Activated T-helper 2 cell treated with anti-CD3 and anti-CD28 coated beads, Interferon-gamma antibody, Interleukin-2, Interleukin-4, amounts not matched to agents 10 μg/mL and 5 μg/mL and 100 μg/mL, durations not matched to agents 14 hours and 24 hours and 36 hours (primary cell): ENCODE measurements at places on chromosomes 12 and 14.

- H3K4me3 ChIP-seq = no peak overlapping the region
- H3K27ac ChIP-seq = no peak overlapping the region
- no peak for DNase-seq
Observed at GRCh38 chr14:29716150-29716549, 211.5 kb downstream of the PRKD1 start.

DNA sequence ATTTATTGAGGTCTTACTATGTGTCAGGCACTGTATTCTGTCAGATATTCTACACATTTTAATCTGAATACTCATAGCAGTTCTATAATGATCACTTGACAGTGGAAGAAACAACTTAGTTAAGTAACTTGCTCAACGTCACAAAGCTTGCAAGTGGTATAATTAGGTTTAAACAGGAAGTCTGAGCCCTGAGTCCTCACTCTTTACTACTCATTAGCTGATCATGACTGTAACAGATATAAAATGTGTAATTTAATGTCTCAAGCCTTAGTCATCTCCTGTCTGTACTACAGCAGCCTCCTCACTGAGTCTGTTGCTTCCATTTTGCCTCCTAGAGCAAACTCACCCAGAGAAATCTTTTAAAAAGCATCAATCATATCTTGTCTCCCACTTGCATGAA is 38.9 kb downstream of the PPP4R4 start:
- no peak for DNase-seq
- H3K27me3 ChIP-seq = peaks cover 4% of the 10 kb centered on the region
- H3K4me3 ChIP-seq = no peak overlapping the region
- H3K36me3 ChIP-seq = no peaks in the 10 kb centered on the region

GRCh38 chr14:38409071-38409705 is 153.3 kb upstream of the CLEC14A start:
- no peak for DNase-seq
- no peak overlapping the region for H3K4me3 ChIP-seq
- no peak overlapping the region for H3K27ac ChIP-seq
- no peaks in the 10 kb centered on the region for H3K36me3 ChIP-seq
- no peaks in the 10 kb centered on the region for H3K4me1 ChIP-seq

DNA sequence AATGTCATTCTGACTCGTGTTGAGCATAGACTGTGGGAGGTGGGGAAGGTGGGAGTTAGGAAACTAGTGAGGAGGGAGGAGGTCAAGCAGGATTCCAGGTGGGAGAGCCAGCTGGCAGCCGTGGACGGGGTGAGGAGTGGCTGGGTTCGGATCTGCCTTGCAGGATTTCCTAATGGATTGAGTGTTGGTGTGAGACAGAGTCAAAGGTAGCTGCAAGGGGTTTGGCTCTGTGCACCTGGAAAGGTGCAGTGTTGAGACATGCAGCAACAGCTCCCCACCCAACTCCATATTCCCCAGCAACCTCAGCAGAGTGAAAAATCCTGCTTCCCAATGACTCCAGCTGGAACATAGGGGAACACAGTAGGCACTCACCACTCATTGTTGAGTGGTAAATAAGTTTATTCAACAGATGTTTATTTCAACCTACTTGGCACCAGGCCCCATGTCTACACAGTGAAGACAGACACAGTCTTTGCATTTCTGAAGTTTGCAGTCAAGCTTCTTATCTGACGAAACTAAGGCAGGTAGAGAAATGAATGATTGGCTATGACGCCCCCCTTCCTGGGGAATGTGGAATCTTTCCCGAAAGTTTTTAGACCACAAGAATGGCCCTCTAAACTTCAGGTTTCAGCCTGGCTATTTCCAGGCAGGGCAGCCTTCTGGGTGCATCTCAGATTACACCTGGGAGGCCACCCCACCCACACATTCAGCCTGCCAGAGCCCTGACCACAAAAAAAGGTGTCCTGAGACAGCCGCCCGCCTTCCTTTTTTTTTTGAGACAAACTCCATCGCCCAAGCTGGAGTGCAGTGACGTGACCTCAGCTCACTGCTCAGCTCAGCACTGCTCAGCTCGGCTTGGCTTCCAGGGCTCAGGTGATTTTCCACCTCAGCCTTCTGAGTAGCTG is 37.9 kb upstream of the PLEKHG6 start:
- H3K4me1 ChIP-seq = peaks cover 11% of the 10 kb centered on the region
- H3K27me3 ChIP-seq = peaks cover 26% of the 10 kb centered on the region
- peak overlapping the region; percentile 1 for H3K4me3 ChIP-seq
- no peaks in the 10 kb centered on the region for H3K36me3 ChIP-seq
- H3K27ac ChIP-seq = no peak overlapping the region

DNA sequence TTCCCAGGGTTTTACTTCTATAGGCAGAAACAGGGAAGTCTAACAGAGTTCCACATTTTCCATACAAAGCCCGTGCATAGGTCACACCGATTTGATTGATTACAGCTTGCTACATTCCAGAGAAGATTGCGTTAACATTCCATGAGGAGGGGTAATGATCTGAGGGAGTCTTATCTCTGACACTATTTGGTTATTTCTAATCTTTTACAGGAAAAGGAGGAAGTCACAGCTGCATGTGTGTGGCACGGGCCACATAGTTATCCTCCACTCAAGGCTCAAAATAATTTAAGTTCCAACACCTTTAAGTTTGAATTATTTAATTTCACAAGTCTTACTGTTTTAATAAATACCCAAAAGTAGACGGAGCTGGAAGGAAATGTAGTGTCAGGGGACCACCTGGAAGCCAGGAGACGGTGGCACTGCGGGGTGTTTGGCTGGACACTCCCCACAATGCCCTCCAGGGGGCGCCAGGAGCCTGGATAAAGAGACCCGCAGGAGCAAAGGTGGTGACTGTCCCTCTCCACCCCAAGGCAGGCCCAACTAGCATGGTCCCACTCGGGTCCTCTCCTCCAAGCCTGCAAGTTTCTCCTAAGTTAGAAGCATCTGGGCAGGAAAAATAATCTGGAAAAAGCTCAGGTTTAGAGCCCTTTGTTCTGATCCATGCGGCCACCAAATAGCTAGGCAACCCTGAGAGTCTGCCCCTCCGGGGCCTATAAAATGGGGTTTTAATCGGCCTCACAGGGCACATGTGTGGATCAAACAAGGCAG is 20.2 kb downstream of the KRT8 start:
- H3K4me3 ChIP-seq = no peak overlapping the region
- H3K27me3 ChIP-seq = peaks cover 8% of the 10 kb centered on the region
- peaks cover 6% of the 10 kb centered on the region for H3K4me1 ChIP-seq
- no peak overlapping the region for H3K27ac ChIP-seq
- DNase-seq = peak; percentile 62

DNA sequence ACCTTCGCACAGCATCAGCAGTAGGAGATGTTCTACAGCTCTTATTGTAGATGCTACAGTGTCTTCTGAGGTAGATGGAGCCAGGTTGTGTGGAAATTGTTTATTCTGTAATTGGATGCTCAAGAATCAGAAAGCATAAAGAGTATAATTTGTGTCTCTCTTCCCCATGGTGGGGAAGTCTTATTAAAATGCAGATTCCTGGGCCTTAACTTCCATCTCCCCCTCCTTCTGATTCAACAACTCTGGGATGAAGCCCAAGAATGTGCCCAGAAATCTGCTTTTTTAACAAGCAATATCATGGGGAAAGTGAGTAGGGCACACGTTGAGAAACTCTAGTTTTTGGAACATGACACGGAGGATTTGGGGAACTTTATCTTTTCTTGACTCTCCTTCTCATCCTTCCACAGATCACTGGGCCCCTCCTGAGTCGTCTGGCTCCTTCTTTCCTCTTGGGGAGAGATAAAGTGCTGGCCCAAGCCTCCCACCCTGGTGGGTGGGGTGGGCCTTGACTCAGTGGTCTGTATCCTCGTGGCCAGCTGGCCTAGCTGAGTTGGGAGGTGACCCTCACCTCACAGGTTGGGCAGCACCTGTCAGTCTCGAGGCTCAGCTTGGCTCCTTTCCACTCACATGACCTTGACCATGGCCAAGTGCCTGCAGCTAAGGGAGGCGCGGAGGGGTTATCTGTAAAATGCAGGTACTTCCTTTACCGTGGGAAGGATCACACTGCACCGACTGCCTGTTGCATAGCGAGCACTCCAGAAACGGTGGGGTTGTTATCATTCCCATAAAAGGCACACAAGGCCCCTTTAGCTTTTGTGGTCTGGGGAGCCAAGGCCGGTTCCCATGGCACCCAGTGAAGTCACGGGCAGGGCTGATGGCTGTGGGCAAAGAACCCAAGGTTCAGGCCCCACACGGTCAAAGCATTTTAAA is 141.9 kb downstream of the CHST11 start:
- H3K36me3 ChIP-seq = peaks cover 24% of the 10 kb centered on the region
- H3K27ac ChIP-seq = no peak overlapping the region
- DNase-seq = no peak
- peaks cover 37% of the 10 kb centered on the region for H3K4me1 ChIP-seq
- no peak overlapping the region for H3K4me3 ChIP-seq

DNA sequence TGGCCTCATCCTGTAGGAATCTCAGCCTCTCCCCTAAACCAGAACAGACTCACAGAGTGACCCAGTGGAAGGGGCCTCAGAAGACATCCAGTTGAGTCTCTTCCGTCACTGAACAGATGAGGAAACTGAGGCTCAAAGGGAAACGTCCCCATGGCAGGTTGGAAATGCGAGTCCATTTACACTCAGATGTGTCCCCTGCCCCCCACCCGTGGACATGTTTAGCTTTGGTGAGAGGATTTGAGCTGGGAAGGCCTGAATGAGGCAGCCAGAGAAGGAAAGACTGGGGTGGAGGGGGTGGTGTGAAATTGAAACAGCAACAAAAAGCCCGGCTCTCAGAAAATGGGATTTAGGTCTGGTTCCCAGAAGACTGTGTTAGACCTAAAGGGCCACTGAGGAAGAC is 1.7 kb downstream of the FAIM2 start:
- no peaks in the 10 kb centered on the region for H3K36me3 ChIP-seq
- DNase-seq = no peak
- no peak overlapping the region for H3K27ac ChIP-seq
- peaks cover 8% of the 10 kb centered on the region for H3K4me1 ChIP-seq
- H3K27me3 ChIP-seq = peaks cover 33% of the 10 kb centered on the region
- no peak overlapping the region for H3K4me3 ChIP-seq

GRCh38 chr12:132194556-132194955 is 50.3 kb downstream of the NOC4L start:
- H3K4me3 ChIP-seq = no peak overlapping the region
- no peaks in the 10 kb centered on the region for H3K36me3 ChIP-seq
- H3K27me3 ChIP-seq = no peaks in the 10 kb centered on the region
- DNase-seq = no peak
- H3K27ac ChIP-seq = no peak overlapping the region

GRCh38 chr14:103521951-103522563 is 573 bp downstream of the CKB start:
- no peak for DNase-seq
- peaks cover 6% of the 10 kb centered on the region for H3K4me1 ChIP-seq
- H3K36me3 ChIP-seq = no peaks in the 10 kb centered on the region

DNA sequence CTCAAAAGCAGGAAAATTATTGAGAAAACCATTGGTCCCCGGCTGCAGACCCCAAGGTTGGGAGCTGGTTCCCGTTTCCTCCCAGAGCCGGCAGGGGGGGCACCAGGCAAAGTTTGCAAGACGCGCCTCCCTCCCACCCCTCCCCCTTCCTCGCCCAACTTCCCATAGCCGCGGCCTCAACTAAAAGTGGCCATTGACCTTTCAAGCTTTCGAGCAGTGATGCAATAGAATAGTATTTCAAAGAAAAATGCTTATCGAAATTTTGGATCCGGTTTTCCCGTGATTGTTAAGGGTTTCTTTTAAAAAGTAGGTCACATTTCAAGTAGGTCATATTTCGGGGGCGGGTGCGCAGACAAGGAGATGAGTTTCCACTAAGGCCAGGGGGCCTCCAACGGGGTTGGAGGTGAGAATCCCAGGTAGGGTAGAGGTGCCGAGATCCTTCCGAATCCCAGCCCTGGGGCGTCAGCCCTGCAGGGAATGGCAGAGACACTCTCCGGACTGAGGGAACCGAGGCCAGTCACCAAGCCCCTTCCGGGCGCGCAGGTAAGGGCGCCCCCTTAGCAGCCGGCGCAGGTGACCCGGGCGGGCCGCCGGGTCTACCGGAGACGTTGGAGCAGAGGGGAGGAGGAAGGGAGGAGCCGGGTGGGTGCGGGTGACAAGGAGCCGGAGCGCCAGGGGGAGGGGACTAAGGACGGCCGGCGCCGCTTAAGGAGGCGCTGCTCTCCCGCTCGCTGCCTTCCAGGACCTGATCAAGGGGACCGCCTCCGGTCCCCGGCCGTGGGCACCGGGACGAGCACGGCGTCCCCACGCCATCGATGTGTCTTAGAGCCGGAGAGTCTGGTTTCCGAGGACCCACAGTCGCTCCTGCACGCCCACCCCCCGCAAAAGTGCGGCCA is 2.6 kb upstream of the SOCS2 start:
- H3K36me3 ChIP-seq = peaks cover 35% of the 10 kb centered on the region
- peaks cover 17% of the 10 kb centered on the region for H3K4me1 ChIP-seq
- peak overlapping the region; percentile 83 for H3K27ac ChIP-seq
- peak overlapping the region; percentile 83 for H3K4me3 ChIP-seq

DNA sequence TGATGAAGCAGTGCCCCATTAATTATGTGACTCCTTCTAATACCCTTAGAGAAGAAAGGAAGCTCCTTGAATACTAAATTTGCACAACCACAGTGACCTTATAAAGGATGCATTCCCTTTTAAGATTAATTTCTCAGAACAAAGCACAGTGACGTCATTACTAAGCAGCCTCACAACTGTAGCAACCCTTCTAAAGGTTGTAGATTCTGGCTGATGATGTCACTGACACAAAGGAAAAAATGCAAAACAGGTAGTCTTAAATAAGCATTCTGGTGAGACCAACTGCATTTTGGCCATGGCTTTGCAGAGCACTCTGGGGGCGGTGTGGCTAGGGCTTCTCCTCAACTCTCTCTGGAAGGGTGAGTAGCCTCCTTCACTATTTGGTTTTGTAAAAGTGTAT is 38.4 kb upstream of the OR4E1 start:
- no peak for DNase-seq
- H3K4me1 ChIP-seq = no peaks in the 10 kb centered on the region
- peak overlapping the region; percentile 56 for H3K4me3 ChIP-seq
- no peaks in the 10 kb centered on the region for H3K36me3 ChIP-seq
- peaks cover 17% of the 10 kb centered on the region for H3K27me3 ChIP-seq

DNA sequence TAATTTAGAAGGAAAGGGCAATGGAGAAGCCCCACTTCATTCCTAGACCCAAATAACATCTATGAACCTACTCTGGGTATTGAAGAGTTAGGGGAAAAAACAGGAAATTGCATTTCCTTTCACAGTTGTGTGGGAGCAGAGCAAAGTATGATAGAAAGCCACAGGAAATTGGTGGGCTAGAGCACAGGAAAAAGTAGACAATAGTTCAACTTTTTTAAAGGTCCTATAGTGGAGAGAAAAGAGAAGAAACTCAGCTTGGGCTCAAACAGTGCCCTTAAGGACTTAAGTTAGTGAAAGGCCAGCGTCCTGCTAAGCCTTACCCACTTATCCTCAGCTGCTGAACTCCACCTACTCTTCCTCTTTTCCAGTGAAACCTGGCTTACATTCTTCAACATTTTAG is 258.1 kb downstream of the DPY19L2 start:
- H3K27ac ChIP-seq = no peak overlapping the region
- peaks cover 2% of the 10 kb centered on the region for H3K4me1 ChIP-seq
- H3K27me3 ChIP-seq = no peaks in the 10 kb centered on the region
- H3K4me3 ChIP-seq = no peak overlapping the region
